ENCODE measurements at places on chromosomes 3 and 15.

- peak; percentile 25 for DNase-seq
Observed at GRCh38 chr15:23565395-23566070, at the start of gene MKRN3. TSS of gene MKRN3 (plus strand) at chr15:23565674. CDS start at chr15:23565783, 109 bp downstream.

GRCh38 chr3:195312714-195313113 lies 41.8 kb upstream of the XXYLT1 start:
- DNase-seq: no peak

DNA sequence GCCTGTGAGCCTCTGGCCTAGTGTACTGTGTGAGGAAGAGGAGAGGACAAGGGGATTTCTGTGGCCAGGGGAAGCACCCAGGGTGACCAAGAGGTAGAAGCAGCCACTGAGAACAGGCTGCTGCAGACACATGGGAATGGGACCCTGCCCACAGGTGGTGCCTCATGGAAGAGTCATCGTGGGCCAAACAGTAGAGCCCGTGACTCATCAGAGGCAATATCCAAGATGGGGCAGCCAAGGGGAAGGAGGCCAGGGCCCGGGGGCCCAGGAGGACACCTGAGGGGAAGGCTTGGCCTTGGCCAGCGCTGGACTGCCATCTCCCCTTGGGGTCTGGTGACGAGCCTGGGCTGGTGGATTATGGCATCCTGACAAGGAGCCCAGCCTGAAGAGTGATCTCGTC lies 275.0 kb upstream of the LYSMD4 start:
- DNase-seq: no peak

GRCh38 chr3:43253294-43253693 lies 33.0 kb upstream of the SNRK start:
- no peak for DNase-seq

GRCh38 chr3:171115667-171116066 lies 89.1 kb upstream of the SLC2A2 start:
- no peak for DNase-seq

- no peak for DNase-seq
Observed at GRCh38 chr15:44199393-44199792, 4.3 kb upstream of the FRMD5 start.

- DNase-seq: no peak
Observed at GRCh38 chr15:61364871-61365270, 135.8 kb upstream of the RORA start.

GRCh38 chr15:68429691-68430470 lies 2.1 kb downstream of the ITGA11 start:
- no peak for DNase-seq

DNA sequence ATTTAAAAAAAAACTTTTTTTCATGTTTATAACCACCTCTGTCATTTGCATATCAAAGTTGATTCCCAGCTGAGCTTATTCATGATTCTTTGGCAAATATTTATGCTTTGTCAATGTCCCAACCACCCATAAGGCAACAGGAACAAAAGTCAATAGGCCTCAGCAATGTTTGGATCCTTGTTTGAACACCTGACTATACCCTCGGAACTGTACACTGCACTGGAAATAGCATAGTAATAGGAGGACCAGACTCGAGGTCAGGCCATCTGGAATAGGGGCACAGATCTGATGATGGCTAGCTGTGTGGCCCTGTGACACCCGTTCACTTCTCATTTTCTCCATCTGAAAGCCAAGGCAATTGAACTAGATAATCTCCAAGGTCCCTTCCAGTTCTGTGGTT lies 301.7 kb upstream of the ATP11B start:
- no peak for DNase-seq

DNA sequence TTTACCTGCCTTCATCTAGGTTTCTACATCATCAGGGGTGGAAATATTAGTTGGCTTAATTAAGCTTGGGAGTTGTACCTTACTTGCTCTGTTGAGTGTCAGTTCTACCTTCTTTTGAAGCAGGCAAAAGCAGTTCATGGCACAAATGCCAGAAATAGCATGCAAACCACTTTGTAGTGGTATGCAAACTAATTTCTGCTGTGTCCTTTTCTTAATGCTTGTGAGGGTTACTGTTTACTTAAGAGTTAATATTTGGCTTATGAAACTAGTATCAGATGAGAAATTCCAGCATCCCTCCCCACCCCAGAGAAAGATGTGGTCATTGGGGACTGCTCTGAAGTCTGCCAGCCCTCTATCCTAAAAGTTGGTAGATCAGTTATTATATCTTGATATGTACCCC lies 7.1 kb downstream of the ATP2C1 start:
- DNase-seq: no peak

GRCh38 chr3:73955494-73956070 lies 330.8 kb upstream of the PDZRN3 start:
- DNase-seq: no peak

- DNase-seq: no peak
Observed at GRCh38 chr3:157905885-157906284, 200.3 kb downstream of the SHOX2 start.

GRCh38 chr3:71956069-71956340 lies 171.1 kb upstream of the PROK2 start:
- DNase-seq: peak; percentile 23

DNA sequence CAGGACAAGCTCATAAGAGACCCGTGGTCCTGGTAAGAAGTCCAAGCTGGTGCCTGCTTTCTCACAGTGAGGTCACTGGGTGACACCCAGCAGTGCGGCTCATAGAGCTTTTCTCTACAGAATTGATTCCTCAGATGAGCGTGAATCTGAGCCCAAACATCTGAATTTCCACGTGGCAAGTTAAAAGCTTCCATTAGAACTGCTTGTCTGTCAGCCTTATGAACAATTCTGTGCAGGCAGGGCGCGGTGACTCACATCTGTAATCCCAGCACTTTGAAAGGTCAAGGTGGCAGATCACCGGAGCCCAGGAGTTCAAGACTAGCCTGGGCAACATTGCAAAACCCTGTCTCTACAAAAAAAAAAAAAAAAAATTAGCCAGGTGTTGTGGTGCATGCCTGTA lies 113.1 kb upstream of the ABHD17C start:
- no peak for DNase-seq

GRCh38 chr15:63037976-63038720 lies 4.4 kb upstream of the TPM1 start:
- no peak for DNase-seq

DNA sequence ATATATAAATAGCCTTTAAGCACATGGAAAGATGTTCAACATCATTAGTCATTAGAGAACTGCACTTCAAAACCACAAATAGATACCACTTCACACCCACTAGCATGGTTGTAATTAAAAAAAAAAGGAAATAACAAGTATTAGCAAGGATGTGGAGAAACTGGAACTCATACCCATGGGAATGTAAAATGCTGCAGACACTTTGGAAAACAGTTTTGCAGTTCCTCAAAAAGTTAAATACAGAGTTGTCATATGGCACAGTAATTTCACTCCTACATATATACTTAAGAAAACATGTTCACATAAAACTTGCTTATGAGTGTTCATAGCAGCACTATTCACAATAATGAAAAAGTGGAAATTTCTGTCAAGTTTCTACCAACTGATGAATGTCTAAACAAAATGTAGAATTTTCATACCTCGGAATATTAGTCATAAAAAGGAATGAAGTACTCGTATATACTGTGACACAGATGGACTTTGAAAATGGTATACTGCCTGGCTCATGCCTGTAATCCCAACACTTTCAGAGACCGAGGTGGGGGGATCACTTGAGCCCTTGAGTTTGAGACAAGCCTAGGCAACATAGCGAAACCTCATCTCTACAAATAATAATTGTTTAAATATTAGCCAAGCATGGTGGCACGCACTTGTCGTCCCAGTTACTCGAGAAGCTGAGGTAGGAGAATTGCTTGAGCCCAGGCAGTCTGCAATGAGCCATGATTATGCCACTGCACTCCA lies 28.1 kb downstream of the BCL2A1 start:
- peak; percentile 20 for DNase-seq

DNA sequence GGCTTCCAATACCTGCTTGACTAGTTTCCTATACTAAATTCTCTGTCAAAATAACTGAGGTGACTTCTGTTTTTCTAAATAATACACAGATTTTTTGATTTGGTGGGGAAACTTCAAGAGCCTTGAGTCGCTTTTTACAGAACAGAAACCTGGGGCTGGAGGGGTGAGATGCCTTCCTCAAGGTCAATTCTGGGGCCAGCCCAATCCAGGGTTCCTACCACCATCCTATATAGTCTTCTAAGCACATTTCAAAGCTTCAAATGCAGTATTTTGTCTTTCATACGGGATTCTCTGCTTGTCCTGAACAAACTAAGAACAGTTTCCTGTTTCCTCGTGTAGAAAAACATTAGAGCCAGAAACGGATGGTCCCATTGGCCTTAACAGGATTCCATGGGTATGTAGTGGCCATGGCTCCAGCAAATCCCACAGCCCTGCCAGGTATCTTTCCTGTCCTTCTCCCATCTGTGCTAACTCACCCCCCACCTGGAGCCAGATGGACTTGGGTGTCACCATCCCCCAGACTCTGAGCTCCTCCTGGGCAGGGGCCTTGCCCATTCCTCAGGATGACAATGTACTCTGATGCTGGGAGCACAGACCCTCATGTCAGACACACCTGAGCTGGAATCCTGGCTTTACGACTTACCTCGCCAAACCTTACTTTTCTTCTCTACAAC lies 146.9 kb downstream of the KLF13 start:
- DNase-seq: no peak

GRCh38 chr3:98021830-98022560 lies 13.1 kb downstream of the GABRR3 start:
- DNase-seq: no peak

- no peak for DNase-seq
Observed at GRCh38 chr3:141814375-141814774, 51.2 kb downstream of the GRK7 start.

DNA sequence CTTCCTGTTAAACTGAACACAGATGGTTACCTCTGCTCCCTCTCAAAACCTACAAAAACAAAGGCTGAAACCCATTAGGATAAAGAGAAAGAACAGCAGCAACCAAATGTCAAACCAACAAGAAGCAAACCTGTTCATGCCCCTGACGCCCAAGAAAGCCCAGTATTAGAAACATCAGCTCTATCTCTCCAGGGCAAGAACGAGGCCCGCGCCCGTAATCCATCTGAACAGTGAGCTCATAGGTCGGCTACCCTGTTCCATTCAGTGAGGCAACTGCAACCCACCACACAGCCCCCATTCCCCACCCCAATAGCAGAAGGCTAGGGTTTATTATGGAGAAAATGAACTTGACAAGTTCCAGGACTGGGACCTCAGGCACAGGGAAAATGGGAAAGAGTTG lies 10.0 kb downstream of the LSG1 start:
- DNase-seq: no peak

GRCh38 chr3:126679318-126679751 lies 24.4 kb upstream of the TXNRD3 start:
- DNase-seq: peak; percentile 78

DNA sequence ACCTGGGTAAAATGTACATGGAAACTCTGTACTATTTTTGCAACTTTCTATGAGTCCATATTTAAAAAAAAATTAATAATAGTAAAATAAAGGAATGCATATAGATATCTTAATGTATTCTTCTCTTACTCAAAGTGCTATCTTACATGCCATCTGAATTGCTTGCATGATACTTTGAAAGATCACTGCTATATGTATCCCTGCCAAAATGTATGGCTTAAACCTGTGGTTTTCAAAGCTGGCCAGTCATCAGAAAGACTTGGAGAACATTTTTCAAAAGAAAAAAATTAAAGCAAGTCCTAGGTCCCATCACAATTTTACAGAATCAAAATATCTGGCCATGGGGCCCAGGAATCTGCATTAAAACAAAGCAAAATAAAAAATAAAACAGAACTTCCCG lies 262.1 kb downstream of the LPP start:
- DNase-seq: no peak

Data from activated CD4-positive, alpha-beta T cell treated with anti-CD3 and anti-CD28 coated beads, Interleukin-2, amount 50 U/mL, for 16 hours (primary cell).